ENCODE measurements at places on chromosomes 4 and X.

DNA sequence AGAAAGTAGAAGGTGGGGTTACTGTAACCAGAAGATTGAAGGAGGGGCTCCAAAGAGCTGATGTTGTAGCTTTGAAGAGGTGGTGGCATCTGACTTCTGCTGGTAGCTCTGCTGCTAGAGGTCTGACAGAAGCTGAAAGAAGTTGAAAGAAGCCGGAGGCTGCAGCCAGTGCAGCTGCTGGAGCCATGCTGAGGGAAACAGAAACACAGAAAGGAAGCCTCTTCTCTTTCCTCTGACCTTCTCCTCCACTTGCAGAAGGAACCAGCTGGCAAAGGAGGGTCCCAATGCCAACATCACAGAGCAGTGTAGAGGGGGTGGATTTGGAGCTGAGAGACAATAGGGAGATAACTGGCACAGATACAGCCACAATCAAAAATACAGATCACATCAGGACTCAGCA is 89.3 kb upstream of the HHIP start:
- no peak for DNase-seq

GRCh38 chr4:62235911-62236310 is 1035.8 kb downstream of the ADGRL3 start:
- DNase-seq: no peak

GRCh38 chr4:26583538-26583864 is 383 bp upstream of the TBC1D19 start:
- DNase-seq: peak; percentile 21

DNA sequence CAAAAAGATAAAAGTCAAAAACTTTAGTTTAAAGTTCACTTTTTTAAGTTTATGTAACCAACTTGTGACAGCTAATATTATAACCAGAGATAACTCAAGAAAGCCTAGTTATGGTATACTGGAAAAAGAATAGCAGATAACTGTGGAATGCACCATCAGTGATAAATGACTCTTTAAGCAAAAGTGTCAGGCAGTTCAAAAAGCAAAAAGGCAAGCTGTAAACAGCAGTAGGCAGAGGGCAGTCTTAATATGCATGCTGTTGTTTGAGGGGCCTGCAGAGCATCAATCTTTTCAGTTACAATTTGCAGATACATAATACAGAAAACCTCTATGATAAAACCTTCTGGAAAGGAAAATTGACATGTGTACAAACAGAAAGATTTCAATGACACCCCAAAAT is 81.8 kb upstream of the JADE1 start:
- DNase-seq: no peak

GRCh38 chr4:113145519-113146291 is 96.3 kb downstream of the ANK2 start:
- no peak for DNase-seq

GRCh38 chrX:153057281-153057680 is 1.0 kb downstream of the PNMA3 start:
- no peak for DNase-seq

DNA sequence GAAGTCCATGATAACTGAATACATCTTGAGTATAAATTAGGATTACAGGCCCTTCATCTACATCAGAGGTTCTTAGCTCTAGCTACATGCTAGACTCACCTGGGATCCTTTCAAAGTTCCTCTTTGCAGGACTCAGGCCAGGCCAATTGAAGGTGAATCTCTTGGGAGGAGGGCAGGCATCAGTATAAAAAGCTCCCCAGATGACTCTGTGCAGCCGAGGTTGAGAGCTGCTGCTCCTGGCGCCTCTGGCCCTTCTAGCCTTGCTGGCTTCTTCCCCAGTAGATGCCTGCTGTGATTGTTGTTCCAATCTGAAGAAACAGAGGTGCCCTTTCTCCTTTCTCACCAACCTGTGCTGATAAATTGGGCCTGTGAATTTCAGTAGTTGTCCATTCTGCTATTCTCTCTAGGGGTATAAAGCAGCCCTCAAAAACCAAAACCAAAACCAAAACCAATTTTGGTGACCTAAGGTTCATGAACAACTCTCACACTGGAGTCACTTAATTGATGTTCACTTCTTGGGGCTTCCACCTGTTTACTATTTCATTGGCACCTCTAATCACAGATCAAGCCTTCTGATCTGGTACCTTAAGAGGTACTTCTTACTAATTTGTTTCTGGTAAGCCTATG is 78.7 kb downstream of the SUPT20HL2 start:
- no peak for DNase-seq

- no peak for DNase-seq
These were observed 638.7 kb downstream of the DMD start for GRCh38 chrX:32572644-32573043.

DNA sequence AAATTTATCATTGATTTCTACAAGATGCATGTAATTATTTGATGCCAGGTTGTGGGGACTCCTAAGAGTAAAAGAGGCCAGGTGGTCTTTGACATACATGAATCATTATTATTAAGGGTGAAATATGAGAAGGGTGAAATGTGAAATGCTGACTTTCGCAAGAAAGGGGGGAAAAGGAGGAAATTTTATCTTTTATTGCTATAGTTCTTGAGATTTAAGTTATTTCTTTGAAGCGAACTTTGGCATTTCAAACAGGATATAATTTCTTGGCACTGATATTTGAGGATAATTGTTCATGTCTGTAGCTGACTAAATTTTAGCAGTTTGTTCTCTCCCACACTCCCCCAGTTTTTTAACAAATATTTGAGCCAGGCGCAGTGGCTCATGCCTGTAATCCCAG is 80.1 kb downstream of the TMEM131L start:
- no peak for DNase-seq

- DNase-seq: no peak
These were observed 304.0 kb upstream of the BMP3 start for GRCh38 chr4:80726471-80726870.

All from DMS79 (cell line).